ENCODE measurements at places on chromosomes 7 and 10.

GRCh38 chr7:103065667-103066066 is 8.9 kb downstream of the FBXL13 start:
- no peaks in the 10 kb centered on the region for H3K4me1 ChIP-seq
- H3K36me3 ChIP-seq, result no peaks in the 10 kb centered on the region
- H3K27me3 ChIP-seq, result no peaks in the 10 kb centered on the region

GRCh38 chr7:70907259-70908247 is 224.4 kb upstream of the GALNT17 start:
- no peak overlapping the region for H3K4me3 ChIP-seq
- no peaks in the 10 kb centered on the region for H3K4me1 ChIP-seq
- H3K36me3 ChIP-seq, result no peaks in the 10 kb centered on the region
- no peaks in the 10 kb centered on the region for H3K27me3 ChIP-seq

DNA sequence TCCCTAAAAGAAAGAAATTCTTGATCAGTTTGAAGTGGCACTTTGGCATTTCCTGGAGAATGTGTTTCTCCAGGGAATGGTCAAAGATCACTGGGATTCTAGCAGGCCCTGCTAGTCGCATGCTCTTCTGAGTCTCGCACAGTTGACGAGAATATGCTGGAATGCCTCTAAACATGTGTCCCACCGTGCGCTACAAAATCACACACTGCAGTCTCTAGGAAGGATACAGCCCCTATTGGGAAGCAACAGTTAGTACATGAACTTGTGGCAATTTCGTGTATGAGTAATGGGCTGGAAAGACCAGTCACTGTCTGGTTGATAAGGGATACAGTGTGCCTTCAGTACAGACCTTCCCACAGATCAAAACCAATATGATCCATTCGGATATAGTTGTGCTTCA is 257.9 kb downstream of the PRPF18 start:
- peaks cover 7% of the 10 kb centered on the region for H3K4me1 ChIP-seq
- no peaks in the 10 kb centered on the region for H3K36me3 ChIP-seq
- no peak overlapping the region for H3K4me3 ChIP-seq
- no peak for DNase-seq
- H3K27me3 ChIP-seq, result no peaks in the 10 kb centered on the region

DNA sequence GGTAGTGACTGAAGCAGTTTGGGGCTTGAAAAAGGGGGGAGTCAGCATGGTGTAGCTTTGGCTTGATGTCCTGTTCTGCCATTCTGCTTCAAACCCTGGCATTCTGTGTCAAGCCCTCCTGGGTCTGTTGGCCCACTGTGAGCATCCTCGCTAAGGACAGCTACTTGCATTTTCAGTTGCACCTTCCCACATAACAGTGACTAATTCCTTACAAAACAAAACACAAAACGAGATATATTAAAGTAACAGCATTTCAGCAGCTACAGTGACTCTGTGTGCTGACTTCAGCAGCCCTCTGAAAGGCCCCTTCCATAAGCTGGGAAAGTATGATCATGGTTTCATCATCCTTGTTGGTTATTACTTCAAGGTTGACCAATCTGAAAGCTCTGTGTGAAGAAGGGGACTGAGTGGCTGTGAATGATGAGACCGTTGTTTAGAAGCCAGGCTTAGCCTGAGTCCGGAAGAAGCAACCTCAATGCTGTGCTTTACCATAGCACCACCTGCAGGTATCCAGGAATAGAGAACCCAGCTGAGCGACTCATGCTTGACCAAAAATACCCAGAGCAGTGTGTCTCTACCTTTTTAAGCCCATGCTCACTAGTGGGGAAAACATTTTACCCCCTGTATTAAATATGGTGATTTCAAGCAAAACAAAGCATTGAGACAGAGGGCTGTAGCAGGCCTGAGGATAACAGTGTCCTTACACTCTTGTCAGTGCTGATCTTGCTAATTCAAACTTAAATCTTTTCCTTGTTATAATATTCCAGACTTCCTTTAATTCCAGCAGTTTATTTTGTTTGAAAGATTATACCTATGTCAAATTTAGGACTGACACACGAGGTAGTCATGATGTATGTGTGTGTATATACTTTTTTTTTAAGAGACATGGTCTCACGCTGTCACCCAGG is 42.6 kb upstream of the CC2D2B start:
- no peaks in the 10 kb centered on the region for H3K4me1 ChIP-seq
- H3K27ac ChIP-seq, result no peak overlapping the region
- H3K27me3 ChIP-seq, result no peaks in the 10 kb centered on the region
- DNase-seq, result peak; percentile 1
- no peaks in the 10 kb centered on the region for H3K36me3 ChIP-seq

DNA sequence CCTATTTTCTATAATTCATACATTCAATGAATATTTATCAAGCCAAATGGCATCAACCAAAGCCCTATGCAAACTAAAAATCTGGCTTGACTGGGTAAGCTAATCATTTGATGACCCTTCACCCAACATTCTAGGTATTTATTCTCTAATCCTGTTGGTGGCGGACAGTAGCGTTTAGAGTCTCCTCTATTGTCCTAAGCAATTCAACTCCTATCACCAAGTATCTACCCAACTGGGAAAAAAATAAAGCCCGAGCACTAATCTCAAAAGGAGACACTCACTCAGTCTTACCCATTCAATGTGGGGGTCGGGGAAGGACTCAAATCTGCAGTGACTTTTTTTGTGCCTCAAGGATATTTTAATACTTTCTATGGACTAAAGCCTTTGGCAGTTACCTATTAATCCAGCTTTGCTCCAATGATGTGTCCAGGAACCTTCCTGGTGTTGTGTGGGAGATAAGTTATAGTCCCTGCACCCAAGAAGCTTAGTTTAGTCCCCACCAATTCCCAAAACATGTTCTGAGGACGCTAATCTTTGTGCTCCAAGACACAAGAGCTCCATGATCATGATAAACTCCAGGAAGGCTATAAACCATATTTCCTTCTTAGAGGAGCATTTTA is 30.6 kb downstream of the DNMBP start:
- no peak overlapping the region for H3K4me3 ChIP-seq
- DNase-seq, result no peak
- H3K36me3 ChIP-seq, result no peaks in the 10 kb centered on the region
- H3K27me3 ChIP-seq, result no peaks in the 10 kb centered on the region
- H3K4me1 ChIP-seq, result no peaks in the 10 kb centered on the region

DNA sequence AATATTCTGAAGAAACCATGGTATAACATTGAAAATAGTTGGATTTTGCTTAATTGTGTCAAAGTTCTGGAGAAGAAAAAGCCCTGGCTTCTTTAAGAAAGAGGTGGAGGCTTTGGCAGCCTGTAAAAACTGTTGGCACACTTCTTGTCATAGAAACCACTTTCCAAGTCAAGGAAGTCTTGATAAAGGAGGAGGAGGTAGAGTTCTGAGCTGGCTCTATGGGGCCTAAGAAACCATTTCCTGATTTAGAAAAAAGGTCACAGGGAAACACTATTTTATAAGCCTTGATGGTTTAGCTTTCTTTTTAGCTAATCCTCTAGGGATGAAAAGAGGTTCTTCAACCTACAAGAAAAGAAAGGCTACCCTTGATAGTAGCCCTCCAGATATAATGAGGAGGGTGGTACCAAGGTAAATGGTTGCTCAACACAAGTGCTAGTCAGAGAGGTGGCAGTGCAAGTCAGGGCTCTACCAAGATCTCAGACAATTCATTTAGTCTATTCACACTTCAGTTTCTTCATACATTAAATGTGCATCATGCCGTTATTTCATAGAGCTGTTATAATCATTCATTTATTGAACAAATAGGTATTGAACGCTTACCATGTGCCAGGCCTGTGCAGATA is 346.9 kb downstream of the RNLS start:
- no peaks in the 10 kb centered on the region for H3K4me1 ChIP-seq
- H3K27ac ChIP-seq, result no peak overlapping the region
- no peaks in the 10 kb centered on the region for H3K27me3 ChIP-seq
- no peak for DNase-seq
- no peaks in the 10 kb centered on the region for H3K36me3 ChIP-seq
- H3K4me3 ChIP-seq, result no peak overlapping the region

- no peak overlapping the region for H3K4me3 ChIP-seq
- H3K27me3 ChIP-seq, result no peaks in the 10 kb centered on the region
- no peak for DNase-seq
- H3K27ac ChIP-seq, result no peak overlapping the region
- H3K36me3 ChIP-seq, result no peaks in the 10 kb centered on the region
These were observed 43.0 kb downstream of the SCRN1 start for GRCh38 chr7:29946428-29947186.

DNA sequence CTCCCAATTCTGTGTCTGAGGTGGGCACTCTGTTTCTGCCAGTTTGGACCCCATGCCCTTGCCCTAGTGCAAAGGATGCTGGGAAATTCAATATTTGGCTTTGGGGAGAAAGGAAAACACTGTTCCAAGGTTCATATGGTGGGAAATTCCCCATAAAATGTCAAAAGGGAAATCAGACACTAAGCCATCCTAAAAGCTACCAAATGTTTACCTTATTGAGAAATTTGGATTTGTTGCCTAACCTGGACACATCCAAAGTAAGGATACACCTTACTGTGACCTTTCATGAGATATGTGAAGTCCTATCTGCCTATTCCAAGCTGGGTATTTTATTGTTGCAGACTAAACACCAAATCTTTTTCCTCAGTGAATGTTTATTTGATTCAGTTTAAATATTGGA is 109.1 kb downstream of the CYP26A1 start:
- no peaks in the 10 kb centered on the region for H3K36me3 ChIP-seq
- H3K27ac ChIP-seq, result no peak overlapping the region
- no peak overlapping the region for H3K4me3 ChIP-seq
- DNase-seq, result no peak
- H3K4me1 ChIP-seq, result no peaks in the 10 kb centered on the region
- H3K27me3 ChIP-seq, result no peaks in the 10 kb centered on the region

- H3K27ac ChIP-seq, result no peak overlapping the region
- H3K4me3 ChIP-seq, result no peak overlapping the region
- DNase-seq, result no peak
These were observed 172.3 kb downstream of the CACNB2 start for GRCh38 chr10:18312374-18313139.

- no peak overlapping the region for H3K27ac ChIP-seq
- H3K27me3 ChIP-seq, result no peaks in the 10 kb centered on the region
- DNase-seq, result no peak
- H3K4me1 ChIP-seq, result no peaks in the 10 kb centered on the region
- H3K4me3 ChIP-seq, result no peak overlapping the region
These were observed 11.9 kb downstream of the HECW1 start for GRCh38 chr7:43124388-43124787.

DNA sequence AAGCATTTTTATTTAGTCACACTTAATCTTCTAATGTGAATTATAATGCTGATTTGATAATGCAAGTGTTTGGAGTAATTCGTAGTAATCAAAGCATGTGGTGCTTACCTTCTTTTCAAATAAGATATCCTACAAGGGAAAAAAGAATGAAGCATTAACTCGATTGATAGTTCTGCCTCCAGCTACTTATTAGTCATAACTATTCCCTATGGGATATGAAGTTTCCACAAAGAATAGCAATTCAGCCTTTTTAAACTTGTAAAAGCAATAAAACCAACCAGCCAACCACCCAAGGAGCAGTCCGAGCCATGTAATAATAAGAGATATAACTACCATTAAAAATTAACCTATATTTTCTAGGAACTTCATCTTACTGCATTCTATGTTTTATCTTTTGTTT is 11.6 kb downstream of the COL28A1 start:
- H3K36me3 ChIP-seq, result no peaks in the 10 kb centered on the region
- no peaks in the 10 kb centered on the region for H3K4me1 ChIP-seq
- no peak overlapping the region for H3K27ac ChIP-seq
- H3K4me3 ChIP-seq, result no peak overlapping the region

DNA sequence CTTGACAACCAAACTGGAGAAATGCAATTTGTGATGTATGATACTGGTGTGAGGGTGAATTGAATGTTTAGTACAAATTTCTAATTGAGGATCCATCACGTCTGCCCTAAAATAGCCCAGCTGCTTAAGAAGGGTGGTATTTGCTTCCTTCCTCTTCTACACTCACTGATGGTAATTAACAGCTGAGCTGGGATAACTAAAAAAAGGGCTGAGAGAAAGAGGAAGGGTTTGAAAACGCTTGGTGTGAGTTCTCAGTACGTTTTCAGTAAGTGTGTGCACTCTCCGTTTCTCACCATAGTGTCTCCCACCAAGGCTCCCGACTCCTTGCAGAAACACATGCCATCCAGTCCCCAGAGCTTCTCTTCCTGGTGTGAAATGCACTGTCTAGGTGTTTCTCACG is 54.3 kb downstream of the MAP3K8 start:
- peaks cover 12% of the 10 kb centered on the region for H3K4me1 ChIP-seq
- no peak overlapping the region for H3K4me3 ChIP-seq
- no peaks in the 10 kb centered on the region for H3K27me3 ChIP-seq
- no peaks in the 10 kb centered on the region for H3K36me3 ChIP-seq
- DNase-seq, result no peak
- H3K27ac ChIP-seq, result no peak overlapping the region

- no peaks in the 10 kb centered on the region for H3K36me3 ChIP-seq
- DNase-seq, result no peak
- no peaks in the 10 kb centered on the region for H3K27me3 ChIP-seq
- H3K4me1 ChIP-seq, result no peaks in the 10 kb centered on the region
- no peak overlapping the region for H3K27ac ChIP-seq
- no peak overlapping the region for H3K4me3 ChIP-seq
These were observed 173.4 kb upstream of the RHEB start for GRCh38 chr7:151693140-151693539.

- no peak overlapping the region for H3K4me3 ChIP-seq
- H3K36me3 ChIP-seq, result no peaks in the 10 kb centered on the region
- H3K27ac ChIP-seq, result no peak overlapping the region
- H3K4me1 ChIP-seq, result no peaks in the 10 kb centered on the region
- peaks cover 3% of the 10 kb centered on the region for H3K27me3 ChIP-seq
- no peak for DNase-seq
These were observed 80.6 kb upstream of the LAMB4 start for GRCh38 chr7:108210796-108211195.

DNA sequence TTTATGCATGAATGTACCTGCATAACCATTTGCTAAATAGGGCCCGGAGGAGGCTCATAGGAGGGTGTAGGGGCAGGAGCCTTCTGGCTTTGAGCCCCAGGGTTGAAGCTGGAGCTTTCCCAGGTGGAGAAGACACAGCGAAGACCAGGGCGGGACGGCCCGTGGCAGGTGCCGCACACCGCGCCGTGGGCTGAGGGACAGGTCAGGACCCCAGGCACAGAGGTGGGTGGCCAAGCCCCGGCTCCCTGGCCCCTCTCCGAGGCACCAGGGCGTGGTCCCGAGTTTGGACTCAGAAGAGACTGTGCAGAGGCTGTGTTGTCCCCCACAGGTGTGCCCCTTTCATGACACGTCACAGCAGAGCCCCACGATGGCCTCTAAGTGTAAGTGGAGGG is 56.5 kb downstream of the PWWP2B start:
- H3K27me3 ChIP-seq, result no peaks in the 10 kb centered on the region
- H3K36me3 ChIP-seq, result no peaks in the 10 kb centered on the region
- no peak for DNase-seq
- no peak overlapping the region for H3K4me3 ChIP-seq

DNA sequence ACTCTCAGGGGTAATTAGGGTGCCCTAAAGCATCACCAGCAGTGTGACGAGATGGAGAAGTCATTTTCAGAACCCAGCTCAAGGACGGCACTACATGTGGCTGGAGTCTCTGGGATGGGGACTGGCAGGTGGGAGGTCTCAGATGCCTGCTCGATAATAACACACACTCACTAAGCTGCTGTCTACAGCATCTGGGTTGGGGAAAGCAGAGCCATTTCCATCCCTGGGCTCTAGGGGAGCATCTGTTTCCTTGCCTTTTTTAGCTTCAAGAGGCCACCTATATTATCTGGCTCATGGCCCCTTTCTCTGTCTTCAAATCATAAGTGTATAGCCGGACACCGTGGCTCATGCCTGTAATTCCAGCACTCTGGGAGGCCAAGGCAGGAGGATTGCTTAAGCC is 79.6 kb downstream of the SH3PXD2A start:
- H3K27me3 ChIP-seq, result no peaks in the 10 kb centered on the region
- H3K27ac ChIP-seq, result no peak overlapping the region
- no peaks in the 10 kb centered on the region for H3K36me3 ChIP-seq
- no peak overlapping the region for H3K4me3 ChIP-seq
- DNase-seq, result no peak
- peaks cover 7% of the 10 kb centered on the region for H3K4me1 ChIP-seq
